Stimulated activated CD8-positive, alpha-beta memory T cell treated with anti-CD3 and anti-CD28 coated beads, Interleukin-12 subunit alpha, Interleukin-12 subunit beta, amount 100 ng/mL, for 4 hours (primary cell): ENCODE measurements at places on chromosomes 16 and 17.
A peak's percentile ranks its signal among the peaks of the same experiment; 100 is the strongest.

GRCh38 chr17:50240851-50241250 lies 33.4 kb upstream of the TMEM92 start:
- DNase-seq: no peak

DNA sequence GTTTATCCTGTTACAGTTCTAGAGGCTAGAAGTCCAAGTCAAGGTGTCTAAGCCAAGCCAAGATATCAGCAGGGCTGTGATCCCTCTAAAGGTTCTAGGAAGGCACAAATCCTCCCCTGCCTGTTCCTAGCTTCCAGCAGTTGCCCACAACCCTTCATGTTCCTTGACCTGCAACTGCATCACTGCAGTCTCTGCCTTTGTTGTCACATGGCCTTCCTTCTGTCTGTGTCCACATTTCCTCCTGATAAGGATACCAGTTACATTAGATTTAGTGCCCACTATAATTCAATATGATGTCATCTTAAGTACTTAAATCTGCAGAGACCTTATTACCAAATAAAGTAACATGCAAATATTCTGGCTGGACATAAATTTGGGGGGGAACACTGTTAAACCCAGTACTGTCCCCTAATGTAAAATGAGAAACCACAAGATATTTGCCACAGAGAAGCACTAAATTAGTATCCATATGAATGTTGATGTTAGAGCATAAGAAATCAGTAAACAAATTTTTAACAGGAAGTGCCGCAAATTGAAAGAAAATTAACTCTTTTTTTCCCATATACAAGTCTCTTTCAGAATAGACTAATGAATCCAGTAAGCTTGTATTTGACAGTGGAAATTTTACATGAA lies 4.7 kb downstream of the UQCRC2 start:
- no peak for DNase-seq

DNA sequence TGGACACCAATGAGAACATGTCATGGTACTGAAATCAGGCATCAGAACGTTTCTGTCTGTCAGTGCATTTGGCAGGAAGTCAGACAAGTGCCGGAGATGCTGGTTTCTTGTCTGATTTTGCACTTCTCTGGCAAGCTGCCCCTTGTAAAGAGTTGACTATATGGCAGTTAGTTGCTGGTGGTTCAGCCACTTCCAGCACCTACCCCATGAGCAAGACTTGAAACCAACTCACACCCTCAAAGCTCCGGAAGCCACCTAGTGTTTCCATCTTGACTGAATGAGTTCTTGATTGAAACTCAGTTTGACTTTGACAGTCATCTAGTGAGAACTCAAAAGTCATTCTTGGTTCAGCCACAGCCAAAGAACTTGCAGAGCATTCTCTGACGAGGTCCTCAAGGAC lies 225.1 kb downstream of the SPECC1 start:
- no peak for DNase-seq

DNA sequence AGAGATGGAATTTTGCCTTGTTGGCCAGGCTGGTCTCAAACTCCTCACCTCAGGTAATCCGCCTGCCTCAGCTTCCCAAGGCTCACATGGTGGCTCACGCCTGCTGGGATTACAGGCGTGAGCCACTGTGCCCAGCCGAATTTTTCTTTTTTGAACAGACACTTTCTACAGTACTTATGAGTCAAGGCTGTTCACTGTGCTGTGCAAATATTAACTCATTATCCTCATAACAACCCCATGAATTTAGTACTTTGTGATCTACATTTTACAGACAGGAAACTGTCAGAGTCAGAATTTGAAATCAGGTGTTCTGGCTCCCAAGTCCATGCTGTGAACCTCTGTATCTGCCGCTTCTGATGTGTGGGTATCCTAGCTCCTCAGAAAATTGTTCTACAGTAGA lies 25.7 kb upstream of the RASL10B start:
- no peak for DNase-seq

DNA sequence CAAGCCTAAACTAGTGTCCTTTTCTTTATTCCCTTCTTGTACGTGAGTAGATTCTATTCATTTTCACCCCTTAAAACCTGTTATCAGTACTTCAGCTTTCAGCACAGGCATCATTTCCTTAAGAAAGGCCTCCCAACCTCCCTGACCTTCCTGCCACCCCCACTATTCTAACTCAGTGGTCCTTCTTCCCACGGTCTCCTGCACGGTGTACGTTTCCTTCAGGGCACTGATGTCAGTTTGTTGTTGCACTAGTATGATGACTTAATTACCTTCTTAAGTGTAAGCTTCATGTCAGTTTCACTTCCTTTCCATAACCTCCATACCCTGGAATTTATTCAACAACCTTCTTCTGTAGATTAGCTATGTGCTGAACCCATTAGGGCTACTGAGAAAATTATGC lies 484.2 kb downstream of the HS3ST4 start:
- DNase-seq: no peak

- no peak for DNase-seq
These were observed at the start of gene PPP1R9B for GRCh38 chr17:50150354-50151040. Gene PPP1R9B (minus strand): TSS chr17:50150677. CDS start chr17:50150513, 164 bp downstream.

DNA sequence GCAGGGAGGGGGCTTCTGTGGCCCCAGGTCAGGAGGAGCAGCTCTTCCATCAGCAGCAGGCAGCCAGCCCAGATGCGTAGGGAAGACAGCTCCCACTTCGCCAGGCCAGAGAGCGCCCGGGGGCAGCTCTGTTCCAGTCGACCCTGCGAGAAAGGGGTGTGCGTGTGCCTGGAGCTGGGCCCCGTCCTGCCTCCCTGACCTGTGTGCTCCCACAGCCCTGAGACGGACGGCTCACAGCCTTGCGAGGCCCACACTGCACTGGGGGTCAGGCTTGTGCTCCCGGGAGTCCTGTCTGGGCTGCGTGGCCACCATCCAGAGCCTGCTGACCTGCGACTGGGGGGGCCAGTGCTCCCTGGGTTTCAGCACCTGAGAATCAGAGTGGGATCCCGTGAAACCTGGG lies 469 bp upstream of the MSLN start:
- no peak for DNase-seq

GRCh38 chr17:35695613-35696012 lies 35.8 kb upstream of the RASL10B start:
- no peak for DNase-seq

GRCh38 chr16:80536238-80536637 lies 4.6 kb upstream of the DYNLRB2 start:
- DNase-seq: no peak

DNA sequence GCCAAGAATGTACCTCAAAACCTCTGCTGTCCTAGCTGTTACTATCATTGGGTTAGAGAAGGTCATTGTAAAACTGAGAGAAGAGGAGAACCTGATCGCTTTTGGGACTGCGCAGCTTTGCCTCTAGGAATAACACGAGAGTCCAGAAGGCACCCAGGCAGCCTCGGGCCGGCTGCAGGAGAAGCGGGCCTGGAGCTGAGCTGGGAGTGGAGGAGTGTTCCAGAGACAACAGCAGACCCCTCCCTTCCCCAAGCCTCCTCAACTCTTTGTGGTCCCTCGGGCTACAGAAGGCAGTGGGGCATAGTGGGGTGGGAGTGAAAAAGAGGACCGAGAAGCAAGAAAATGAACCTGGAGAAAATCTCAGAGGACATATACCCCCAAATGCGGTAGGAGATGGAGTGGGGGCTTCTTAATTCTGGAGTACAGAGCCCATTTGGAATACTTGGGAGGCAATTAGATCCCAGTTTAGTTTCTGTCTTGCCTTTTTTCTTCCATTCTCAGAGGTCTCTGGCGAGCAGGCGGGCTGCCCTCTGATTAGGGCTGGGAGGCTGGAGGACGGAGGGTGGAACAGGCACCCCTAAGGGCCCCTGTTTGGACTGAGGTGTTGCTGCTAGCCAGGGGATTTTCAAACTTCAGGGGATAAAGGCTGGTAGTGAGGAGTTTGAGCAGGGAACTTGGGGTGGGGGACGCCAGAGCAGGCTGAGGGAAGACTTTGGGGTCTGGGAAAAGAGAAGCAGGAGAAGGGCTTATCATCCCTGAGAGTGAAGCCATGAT lies 13.3 kb upstream of the HOXB2 start:
- DNase-seq: no peak

- DNase-seq: peak; percentile 9
These were observed 64.3 kb downstream of the PGS1 start for GRCh38 chr17:78442648-78443218.

- no peak for DNase-seq
These were observed 21.4 kb downstream of the NTAN1 start for GRCh38 chr16:15034266-15035162.

- DNase-seq: no peak
These were observed 24.3 kb upstream of the CDH15 start for GRCh38 chr16:89147085-89147817.

DNA sequence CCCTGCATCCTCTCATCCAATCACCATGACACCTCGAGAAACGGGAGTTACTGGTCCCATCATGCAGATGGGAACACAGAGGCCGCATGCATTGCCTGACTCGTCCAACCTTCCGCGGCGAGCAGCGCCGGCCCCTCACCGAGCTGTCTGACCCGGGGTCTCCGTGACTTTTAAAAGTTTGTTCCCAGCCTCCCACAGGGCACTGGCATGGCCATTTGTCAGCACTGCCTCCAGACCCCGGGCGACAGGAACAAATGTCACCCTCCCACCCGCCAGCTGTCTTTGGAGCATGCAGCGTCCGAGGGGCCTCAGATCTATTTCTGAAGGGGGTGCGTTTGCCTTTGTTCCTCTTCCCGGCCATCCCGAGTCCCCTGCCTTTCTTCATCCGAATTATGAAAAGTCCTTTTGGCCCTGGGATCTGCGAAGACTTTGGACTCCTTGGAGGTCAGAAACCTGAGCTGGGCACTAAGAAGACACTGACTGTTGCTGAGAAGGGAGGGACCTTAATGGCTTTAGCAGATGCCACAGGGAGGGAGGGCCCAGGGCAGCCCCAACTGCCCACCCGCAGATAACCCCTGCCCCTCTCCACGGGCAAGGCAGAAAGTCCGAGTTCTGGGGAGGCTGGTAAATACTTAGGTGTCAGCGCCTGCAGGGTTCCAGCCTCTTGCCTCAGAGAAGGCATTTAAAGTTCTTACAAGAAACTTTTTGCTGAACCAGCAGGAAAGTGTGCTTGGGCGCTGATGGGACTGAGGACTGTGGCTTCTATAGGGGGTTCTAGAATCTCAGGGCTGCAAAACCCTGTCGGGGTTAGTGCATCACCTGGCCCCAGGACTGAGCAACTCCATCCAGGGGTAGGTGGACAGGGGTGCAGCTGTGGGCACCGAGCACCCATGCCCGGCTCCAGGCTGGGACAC lies 348.1 kb downstream of the FOXL1 start:
- no peak for DNase-seq

GRCh38 chr16:28191364-28191960 lies 20.3 kb downstream of the XPO6 start:
- DNase-seq: no peak

DNA sequence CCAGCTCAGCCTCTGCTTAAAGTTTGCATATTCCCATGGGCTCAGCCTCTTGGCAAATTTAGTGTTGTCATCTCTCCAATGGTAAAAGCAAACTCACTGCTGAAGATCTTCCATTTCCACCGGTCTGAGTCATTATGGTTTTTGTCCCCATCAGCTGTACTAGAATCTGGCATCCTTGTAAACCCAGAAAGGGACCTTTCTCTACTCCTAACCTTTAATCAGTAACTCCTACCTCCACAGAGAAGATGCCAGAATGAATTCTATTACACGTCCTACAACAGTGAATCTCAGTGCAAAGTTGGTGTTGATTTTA lies 45.8 kb downstream of the ZNF652 start:
- no peak for DNase-seq

GRCh38 chr17:29157310-29157709 lies 22.9 kb downstream of the MYO18A start:
- no peak for DNase-seq

- no peak for DNase-seq
These were observed 41.1 kb downstream of the AHSP start for GRCh38 chr16:31568577-31569359.

DNA sequence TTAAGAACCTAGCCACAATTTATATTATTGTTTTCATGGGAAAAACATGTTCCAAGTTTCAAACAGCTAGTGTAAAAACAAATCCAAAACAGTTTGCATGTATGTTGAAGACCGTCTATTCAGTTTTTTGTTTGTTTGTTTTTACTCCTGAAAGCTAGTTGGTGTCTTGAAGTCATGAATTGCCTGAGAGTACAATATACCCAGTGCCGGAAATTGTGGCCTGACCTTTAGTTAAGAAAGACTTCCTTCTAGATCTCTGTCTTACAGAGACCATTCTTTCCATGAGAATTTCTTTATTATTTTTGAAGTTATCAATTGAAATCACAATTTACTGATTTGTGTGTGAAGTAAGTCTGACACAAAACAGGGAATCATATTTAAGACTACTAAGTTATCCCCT lies 474.8 kb downstream of the KCNJ2 start:
- no peak for DNase-seq

DNA sequence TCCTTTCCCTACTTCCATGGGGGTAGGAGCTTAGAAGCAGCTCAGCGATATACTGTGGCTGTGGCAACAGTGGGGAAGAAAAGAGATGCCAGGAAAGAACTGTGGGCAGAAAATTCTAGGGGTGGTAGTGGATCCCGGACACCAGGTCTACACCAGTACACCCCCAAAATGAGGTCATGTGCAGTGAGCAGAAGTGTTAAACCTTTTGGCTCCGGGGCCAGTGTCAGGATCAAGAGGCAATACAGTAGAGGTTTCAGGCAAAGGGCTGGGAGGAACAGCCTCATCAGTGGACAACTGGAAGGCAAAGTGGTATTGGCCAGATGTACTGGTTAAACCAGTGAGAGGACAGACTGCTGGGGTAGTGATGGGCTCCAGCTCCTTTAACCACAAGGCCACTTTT lies 163.1 kb upstream of the CCL2 start:
- no peak for DNase-seq

DNA sequence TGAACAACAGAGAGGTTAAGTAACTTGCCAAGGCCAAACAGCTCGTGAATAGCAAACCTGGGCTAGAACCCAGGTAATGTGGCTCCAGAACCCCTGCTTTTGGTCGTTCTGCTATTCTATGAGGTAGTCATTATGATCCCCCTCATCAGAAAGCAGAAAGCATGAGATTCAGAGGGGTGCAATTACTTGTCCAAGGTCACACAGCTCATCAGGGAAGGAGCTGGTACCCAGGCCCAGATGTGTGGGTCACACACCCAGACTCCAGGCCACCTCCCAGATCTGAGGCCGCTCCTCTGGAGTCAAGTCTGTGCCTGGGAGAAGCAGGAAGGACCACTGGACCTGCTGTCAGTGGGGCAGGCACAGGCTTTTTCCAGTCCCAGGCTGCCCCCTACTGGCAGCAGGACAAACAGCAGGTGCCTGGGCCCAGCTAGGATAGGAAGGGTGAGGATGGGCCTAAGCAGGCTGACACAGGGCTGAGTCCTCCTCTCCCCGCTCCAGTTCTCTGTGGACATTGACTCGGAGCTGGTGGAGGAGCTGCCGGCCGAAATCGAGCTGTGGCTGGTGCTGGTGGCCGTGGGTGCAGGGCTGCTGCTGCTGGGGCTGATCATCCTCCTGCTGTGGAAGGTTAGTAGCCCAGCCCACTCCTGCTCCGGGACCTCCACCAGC lies 7.8 kb upstream of the PDK2 start:
- DNase-seq: peak; percentile 51

DNA sequence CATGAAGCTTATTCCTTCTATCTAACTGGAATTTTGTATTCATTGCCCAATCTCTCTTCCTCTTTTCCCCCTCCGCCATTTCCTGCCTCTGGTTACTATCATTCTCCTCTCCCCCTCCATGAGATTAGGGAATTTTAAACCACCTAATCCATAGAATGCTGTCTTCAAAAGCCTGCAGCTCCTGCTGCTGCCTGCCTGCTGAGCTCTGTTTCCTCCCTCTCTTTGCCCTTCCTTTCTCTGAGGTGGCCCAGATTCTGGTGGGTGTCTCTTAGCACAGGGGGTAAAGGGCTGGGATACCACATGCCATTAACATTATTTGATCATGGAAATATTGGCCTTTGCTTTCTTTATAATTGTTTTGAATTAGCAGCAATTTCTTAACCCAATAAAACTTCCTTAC lies 241.6 kb downstream of the CNTNAP4 start:
- DNase-seq: no peak
